ENCODE measurements at places on chromosomes 2 and 18.

DNA sequence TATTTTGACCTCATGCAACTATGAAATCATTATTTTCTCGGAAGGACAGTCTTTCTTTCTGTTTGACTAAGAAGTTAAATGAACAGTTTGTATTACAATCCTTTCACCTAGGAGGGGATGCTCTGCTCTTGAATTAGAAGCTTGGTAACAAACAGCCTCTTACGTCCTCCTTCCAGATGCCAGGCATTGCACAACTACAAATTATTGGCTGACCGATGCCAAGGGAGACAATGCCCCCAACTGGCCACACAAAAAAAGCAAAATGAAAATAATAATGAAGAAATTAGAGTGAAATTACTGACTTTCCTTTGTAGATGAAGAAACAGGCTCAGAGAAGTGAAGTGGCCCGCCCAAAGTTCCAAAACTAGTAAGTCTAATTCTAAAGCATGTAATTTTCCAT, 177.9 kb downstream of the CYRIA start:
- no peak for DNase-seq

GRCh38 chr2:14601156-14601770, 31.3 kb upstream of the LRATD1 start:
- DNase-seq, result no peak

DNA sequence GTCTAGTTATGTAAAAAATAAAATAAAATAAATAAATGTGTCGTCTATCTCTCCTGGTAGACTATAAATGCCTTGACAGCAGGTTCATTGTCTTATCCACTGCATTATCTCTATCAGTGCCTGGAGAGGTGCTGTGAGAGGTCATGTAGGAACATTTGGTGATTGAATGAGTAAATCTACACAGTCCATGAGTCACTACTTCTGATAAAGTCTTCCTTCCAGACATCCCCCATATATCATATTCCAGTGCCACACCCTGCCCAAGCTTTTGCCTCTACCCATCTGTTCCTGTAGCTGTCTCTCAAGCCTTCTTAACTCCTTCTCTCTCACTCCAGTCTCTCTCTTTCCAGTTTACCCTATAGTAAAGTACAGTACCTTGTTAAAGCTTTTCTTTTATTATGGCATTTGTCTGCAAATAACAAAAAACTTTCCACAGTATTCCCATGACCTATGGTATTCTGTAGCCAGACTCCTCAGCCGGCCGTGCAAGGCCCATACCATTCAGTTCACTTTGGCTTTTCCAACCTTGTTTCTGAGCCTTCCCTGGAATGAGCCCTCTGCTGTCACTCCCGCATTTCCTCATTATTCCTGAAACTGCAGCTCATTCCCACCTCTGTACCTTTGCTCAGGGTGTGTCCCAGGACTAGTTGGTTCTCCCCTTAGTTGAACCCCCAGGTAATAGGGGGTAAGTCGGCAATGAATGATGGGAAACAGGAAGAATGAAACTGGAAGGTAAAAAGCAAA, 37.5 kb downstream of the ANXA4 start:
- DNase-seq, result no peak

DNA sequence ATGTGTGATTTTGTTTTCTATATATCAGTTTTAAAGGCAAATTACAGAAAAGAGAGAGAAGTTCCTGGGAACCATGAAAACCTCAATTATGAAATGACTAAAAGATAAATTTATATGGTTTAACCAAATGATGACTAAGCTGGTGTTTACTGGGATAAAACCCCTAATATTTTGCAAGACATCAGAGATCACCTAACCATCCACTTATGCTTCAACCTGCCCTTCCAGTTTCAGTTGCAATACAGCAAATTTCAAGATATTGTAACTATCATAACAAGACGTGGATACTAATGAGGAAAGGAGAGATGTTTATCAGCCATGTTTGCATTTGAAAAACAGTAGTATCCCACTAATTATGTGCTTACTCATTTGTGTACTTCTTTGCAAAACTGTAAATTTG, 108.2 kb downstream of the GAREM1 start:
- DNase-seq, result no peak

- DNase-seq, result no peak
Observed at GRCh38 chr2:201084863-201085262, 13.1 kb downstream of the NDUFB3 start.

DNA sequence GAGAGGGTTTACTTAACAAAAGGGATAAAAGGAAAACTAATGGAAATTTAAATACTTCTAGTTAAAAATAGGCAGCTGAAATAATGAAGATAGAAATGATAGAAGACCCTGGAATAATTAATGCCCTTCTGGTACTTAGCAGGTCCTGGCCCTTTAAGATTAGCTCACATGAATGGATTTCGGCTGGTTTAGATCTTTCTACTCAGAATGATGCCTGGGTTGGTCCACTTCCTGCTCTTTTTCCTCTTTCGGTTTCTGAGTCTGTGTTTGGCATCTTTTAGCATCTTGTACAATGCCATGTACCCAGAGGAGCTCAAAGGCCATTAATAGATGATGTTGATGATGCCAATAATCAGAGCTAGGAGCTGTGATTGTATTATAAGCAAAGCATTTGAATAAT, 290.5 kb downstream of the CLIP4 start:
- DNase-seq, result no peak

DNA sequence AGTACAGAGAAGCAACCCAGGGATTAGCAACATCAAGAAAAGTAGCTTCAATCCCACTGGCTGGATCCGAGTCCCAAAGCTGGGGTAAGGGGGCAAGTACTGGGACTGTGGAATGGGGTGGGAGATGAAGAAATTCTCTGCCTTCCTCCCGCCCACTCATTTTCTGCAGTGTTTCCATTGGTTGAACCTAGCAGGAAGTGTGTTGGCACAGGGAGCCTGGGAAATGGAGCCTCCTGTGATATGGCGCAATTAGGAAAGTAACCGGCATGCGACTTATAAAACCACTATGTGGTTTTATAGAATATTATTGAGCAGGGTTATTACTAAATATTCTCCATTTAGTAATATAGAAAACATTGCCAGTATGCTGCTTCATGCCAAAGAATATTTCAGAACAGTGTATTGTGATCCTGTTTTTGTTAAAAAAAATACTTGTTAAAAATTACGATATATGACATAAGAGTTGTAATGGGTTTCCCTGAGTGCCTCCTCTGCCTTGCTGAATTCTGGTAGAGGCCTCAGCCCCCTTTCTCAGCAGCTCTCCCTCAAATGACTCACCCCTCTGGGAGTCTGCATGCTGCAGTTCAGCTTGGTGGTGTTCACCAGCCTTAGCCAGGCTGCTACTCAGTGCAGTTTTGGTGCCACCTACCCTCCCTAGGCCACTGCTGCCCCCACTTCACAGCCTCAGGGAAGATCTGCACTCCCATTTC, 60.5 kb downstream of the HK2 start:
- DNase-seq, result no peak

- DNase-seq, result no peak
Observed at GRCh38 chr18:13455471-13455870, 236.9 kb downstream of the LDLRAD4 start.

- no peak for DNase-seq
Observed at GRCh38 chr2:223841436-223842190, 4.2 kb upstream of the AP1S3 start.

Data from SHP77 treated with DMSO at 0.1 percent for 48 hours (cell line).